ENCODE measurements at places on chromosomes 5 and 9.

GRCh38 chr5:143582869-143583268, 179.4 kb upstream of the NR3C1 start:
- peak; percentile 86 for DNase-seq

DNA sequence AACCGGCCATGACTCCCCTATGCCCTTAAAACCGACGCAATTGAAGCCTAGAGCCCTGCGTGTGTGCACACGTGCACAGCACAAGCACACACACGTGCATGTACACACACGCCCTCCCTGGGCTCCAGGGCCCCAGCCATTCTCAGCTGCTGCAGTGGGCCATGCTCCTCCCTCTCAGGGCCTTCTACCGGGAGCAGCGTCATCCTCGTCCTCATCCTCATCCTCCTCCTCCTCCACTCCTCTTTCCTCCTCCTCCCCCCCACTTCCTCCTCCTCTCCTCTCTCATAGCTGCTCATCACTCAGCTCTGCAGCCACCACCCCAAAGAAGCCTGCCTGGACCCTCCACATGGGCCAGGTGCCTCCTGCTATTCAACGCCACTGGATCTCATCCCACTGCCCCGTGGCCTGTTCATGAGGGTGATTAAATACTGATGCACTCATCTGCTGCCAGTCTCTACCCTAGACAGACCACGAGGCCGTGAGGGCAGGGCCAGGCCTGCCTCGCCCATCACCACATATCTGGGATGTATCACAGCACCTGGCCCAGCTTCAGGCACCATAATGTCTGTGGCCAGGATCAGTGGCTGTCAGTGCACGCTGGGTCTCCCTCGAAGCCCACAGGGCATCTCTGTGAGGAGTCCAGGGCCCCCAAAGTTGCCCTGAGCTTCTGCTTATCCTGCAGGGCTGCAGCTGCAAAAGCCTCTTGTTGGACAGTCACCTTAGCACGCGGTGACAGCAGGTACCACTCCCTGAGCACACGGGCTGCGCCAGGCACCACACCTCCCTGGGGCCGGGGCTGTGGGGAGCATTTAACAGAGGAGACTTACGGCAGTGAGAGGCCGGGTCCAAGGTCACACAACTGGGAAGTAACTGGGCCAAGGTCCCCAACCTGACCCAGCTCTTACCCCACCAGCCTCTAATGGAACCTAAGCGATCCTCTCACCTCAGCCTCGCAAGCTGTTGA, 9.8 kb downstream of the FAM78A start:
- DNase-seq, result peak; percentile 45

GRCh38 chr9:106753155-106753671, 109.8 kb upstream of the ZNF462 start:
- peak; percentile 1 for DNase-seq

- no peak for DNase-seq
These were observed 152.7 kb upstream of the ACTBL2 start for GRCh38 chr5:57635146-57635777.

- peak; percentile 62 for DNase-seq
These were observed 189.6 kb downstream of the HSPA4 start for GRCh38 chr5:133241179-133242092.

GRCh38 chr9:105073147-105073546, 145.2 kb upstream of the ABCA1 start:
- DNase-seq, result no peak

DNA sequence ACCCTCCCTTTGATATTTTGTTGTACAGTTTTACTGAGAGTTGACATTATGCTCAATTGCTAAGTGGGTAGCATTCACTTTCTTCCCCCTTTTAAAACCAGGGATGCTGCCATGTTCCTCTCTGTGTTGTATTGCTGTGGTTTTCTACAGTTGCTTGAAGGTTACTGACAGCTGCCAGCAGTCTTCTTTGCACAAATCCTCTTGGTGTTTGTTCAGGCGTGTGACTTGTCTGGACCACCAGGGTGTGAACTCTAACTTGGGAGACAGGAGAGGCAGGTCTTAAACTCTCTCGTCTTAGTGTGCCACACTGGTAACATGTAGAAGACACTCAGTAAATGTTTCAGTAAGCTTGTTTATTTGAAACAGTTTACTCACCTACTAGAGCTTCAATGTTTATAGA, 25.1 kb downstream of the SLC44A1 start:
- no peak for DNase-seq

DNA sequence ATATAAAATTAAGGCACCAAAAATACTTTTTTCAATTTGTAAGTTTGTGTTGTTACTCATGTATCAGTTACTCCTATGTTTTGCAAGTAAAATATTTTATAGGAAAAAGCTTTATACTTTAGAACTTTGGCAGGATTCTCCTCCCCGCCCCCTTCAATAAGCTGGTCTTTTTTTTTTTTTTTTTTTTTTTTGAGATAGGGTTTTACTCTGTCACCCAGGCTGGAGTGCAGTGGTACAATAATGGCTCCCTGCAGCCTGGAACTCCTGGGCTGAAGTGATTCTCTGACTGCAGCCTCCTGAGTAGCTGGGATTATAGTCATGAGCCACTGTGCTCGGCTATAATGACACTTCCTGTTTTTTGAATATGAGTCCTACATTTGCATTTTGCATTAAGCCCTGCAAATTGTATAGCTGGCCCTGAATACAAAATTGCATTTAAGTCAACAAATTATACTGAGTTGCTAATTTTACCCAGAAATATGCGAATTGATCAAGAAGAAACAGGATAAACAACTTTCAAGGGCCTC, 192.9 kb downstream of the PIK3R1 start:
- DNase-seq, result peak; percentile 42

DNA sequence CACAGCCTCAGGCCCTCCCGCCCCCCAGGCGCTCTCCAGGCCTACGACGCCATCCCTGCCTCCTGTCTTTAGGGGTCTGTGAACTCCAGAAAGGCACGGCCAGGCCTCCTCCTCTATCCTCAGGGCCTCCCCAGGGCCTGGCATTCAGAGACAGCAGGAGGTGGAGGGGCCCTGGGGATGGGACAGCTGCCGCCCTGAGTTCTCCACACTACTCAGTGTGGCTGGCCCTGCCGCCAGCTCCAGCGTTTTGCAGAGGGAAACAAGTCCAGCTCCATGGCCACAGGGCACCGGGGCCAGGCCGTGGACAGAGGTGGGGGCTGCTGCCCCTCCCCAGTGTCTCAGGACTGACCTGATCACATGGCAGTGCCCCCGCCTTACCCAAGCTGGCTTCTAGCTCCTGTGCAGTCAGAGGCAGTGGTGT, 16.4 kb downstream of the SH3GLB2 start:
- DNase-seq, result no peak

DNA sequence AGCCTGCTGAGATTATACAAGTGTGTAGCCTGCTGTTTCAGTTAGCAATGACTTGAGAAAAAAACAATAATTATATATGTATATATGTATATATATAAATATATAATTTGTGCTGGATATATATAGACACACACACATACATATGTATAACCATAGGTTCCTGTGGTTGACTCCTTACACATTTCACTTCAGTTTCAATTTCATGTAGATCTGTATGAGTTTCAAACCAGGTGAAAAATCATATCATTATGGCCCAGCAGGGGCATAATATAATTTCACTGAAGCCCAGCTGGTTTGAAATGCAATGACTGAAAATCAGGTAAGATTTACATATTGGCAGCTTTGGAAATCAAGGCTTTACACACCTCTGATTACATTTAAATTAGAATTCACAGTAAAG, 690.4 kb upstream of the CDH18 start:
- DNase-seq, result no peak

DNA sequence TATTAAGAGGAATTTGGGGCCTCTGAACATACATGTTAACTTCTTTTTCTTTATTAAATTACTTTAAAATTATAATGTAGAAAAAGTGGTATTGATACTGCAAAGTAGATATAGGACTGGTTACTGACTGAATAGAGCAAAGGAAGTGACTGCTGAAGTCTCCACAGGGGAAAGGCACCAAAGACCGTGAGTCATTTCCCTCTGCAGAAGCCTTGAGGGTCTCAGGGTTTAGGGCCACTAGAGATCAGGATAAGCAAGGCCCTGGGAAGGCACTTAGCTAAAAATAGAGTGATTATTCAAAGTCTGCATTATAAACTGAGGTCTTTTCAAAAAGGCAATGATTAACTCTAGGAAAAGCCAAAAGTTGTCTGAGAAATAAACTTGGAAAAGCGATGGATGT, 44.7 kb upstream of the ITGA1 start:
- DNase-seq, result no peak

GRCh38 chr5:145806923-145807322, 28.2 kb downstream of the PRELID2 start:
- DNase-seq, result no peak

GRCh38 chr5:151051931-151052608, 28.8 kb downstream of the TNIP1 start:
- DNase-seq, result no peak

- no peak for DNase-seq
These were observed 75.7 kb downstream of the PBX3 start for GRCh38 chr9:125822902-125823301.

GRCh38 chr9:130034570-130034969, 8.4 kb downstream of the FNBP1 start:
- peak; percentile 37 for DNase-seq

DNA sequence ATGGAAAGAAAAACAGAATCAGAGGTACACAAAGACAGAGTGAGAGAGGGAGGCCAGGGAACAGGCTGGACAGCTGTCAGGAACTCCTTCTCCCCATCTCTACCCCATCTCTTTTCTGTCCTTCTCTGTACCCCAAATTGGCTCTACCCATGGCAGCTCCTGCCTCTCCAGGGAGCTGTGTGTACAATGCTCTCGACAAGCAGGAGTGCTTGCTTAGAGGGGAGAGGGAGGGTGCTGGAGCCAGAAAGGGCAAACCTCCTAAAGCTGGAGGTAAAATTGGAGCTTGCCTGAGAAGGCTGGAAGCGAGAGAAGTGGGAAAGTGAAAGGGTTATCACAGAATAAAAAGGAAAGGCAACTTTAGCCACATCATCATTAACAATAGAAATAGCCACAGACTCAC, 6.4 kb downstream of the TPM2 start:
- DNase-seq, result no peak

GRCh38 chr5:139746691-139747582, 48.7 kb upstream of the PSD2 start:
- peak; percentile 68 for DNase-seq

- DNase-seq, result peak; percentile 51
These were observed 26.7 kb upstream of the RICTOR start for GRCh38 chr5:39100851-39101396.

DNA sequence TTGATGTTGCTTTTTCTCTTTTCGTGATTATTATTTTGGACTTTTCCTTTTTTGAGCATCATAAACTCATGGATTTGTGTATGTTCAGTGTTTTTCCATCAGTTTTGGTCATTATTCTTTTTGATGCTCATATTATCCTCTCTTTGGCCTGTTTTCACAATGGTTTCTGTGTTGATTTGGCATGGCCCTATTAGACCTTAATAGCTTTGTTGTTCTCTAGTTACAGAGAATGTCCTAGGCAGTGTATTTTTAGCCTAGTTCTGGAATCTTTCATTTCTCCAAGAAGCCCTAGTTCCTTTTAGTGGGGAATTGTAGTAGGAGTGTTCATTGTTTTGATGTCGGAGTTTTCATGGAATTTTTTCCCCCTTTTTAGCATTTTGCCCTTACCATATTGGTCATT, 41.3 kb upstream of the ROPN1L start:
- no peak for DNase-seq

GRCh38 chr5:10145923-10146401, 103.7 kb downstream of the ATPSCKMT start:
- peak; percentile 70 for DNase-seq

DNA sequence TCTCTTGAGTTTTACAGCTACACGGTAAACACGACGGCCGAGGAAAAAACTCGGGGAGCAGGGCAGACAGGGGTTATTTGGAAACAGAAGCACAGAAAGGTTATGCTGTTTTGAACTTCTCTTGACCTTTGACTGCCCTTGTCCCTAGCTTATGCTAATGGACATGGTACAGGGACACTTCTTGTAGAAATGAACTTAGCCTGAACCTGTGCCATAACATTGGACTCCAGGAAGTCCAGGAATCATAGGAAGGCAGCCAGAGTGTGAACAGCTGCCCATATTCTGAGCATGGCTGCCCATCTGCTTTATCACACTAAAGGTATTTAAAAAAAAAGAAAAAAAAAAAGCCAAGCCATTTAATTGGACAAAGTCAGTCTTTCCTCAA, 46.1 kb downstream of the NR6A1 start:
- no peak for DNase-seq

DNA sequence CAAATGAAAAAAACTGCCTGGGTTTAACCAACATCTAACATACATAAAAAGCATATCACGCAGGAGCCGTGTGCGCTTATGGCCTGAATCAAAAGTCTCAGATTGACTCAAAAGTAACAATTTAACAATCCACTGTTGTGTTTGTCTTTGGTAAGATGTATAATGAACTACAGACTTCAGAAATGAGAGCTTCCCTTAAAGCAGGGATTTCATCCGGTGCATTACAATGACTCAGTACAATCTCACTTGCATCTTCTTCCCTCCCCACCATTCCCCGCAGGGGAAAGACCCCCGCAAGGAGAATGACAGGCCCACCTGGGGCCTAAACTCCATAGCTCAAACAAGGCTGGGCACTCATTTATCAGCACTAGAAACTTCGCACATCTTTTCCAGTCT, 1.4 kb downstream of the ZFR start:
- DNase-seq, result peak; percentile 42

GRCh38 chr9:33620738-33621439, 96.8 kb downstream of the ANKRD18B start:
- DNase-seq, result no peak

DNA sequence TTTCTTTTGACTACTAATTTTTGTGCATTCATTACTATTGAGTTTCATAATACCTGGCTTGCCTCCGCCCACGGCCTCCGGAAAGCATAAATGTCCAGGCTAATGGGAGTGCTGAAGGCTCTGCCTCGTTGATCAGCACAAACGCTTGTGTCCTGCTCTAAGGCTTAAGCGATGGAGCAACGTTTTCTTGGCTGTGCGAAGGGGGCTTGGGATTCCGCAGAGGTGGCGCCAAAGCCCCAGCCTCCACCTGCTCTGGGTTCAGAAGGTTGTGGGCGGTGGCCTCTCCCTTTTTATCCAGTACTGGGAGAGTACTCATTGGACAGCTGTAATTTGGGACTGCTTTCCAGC, 19.7 kb downstream of the ANXA2R start:
- peak; percentile 73 for DNase-seq

DNA sequence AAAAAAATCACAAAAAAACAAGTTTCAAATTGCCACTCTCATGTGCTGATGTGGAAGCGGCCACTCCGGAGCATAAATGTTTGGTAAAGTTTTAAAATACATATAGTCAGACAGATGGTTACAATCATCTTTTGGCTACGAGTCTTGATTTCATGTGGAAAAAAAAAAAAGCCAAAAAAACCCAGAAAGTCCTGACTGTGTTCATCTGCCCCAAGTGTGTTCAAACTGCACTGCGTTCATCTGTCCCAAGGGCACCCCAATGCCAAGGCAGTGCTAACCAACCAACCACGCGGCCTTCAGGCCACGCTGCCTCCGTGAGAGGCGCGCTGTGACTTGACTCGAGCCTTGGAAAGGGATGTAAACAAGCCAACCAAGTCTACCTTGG, 127.1 kb downstream of the MYO10 start:
- no peak for DNase-seq

Measured in NB4 (cell line).